ENCODE measurements at places on chromosomes 16 and 17.

- no peak for DNase-seq
Measured at GRCh38 chr17:63587770-63588169, 12.9 kb upstream of the TACO1 start.

DNA sequence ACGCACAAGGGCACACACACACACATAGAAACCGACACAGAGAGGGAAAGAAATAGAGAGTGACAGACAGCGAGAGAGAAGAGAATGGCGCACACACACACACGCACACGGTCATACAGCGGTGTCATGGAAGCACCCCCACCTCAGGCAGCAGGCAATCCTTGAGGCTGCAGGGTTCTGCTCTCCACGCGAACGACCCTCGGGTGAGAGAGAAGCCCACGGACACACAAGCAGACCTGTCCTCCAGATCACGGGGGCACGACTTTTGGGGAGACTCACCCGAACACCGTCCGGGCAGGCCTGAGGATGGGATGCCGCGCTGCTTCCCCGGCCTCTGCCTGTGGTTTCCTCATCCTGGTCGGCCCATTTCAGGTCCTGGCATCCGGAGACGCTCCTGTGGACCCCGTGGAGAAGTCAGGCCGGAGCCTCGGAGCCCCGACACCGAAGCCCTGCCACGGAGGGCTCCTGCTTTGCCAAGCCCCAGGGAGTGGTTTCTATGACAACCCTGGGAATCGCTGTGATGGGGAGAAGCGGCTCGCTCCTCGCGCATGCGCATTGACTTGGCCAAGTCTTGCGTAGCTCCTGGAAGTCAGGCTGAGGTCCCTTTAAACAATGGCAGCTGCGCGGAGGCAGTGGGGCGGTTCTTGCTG lies 118.2 kb upstream of the KCNJ18 start:
- DNase-seq, result peak; percentile 22

DNA sequence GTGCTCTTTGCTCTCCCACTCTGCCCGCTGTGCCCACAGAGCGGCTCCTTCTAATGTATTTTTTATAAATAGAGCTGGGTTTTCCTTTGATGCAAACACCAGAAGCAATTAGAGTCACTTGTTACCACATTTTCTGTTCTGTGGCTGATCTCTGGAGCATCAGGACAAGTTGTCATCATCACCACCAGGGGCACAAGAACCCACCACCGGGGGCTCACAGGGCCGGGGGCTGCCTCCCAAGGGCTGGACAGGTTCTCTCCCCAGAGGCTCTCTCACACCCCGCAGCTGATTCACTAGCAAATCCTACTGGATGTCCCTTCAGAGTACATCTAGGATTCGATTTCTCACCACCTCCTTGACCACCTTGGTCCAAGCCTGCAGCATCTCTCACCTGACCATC lies 18.5 kb downstream of the C16orf82 start:
- DNase-seq, result no peak

GRCh38 chr16:78310990-78311561 lies 211.6 kb downstream of the WWOX start:
- no peak for DNase-seq

- DNase-seq, result no peak
Measured at GRCh38 chr17:74780443-74781238, 4.5 kb upstream of the NAT9 start.

- DNase-seq, result no peak
Measured at GRCh38 chr17:33403194-33403593, 110.1 kb upstream of the ASIC2 start.

- DNase-seq, result no peak
Measured at GRCh38 chr16:51699686-51700396, 548.8 kb upstream of the SALL1 start.

DNA sequence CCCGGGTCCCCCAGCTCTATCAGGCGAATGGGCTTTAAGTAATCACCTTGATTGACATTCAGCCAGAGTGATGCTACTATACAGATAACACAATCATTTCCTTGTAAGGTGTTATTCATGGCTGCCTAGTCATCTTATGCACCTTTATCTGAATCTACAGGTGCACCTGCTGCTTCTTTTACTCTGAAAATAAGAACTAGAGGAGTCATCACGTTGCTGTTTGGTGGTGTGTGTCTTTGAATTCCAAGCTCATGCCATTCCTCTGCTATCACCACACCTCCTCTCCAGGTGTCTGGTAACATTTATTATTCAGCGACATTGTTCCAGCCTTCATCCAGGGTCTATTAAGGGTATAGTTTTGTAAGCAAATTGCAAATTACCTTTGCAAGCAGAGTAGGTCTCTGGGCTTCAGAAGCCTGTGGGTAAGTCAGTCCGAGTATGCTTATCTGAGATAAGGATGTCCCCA lies 51.9 kb downstream of the NOS2 start:
- DNase-seq, result no peak

DNA sequence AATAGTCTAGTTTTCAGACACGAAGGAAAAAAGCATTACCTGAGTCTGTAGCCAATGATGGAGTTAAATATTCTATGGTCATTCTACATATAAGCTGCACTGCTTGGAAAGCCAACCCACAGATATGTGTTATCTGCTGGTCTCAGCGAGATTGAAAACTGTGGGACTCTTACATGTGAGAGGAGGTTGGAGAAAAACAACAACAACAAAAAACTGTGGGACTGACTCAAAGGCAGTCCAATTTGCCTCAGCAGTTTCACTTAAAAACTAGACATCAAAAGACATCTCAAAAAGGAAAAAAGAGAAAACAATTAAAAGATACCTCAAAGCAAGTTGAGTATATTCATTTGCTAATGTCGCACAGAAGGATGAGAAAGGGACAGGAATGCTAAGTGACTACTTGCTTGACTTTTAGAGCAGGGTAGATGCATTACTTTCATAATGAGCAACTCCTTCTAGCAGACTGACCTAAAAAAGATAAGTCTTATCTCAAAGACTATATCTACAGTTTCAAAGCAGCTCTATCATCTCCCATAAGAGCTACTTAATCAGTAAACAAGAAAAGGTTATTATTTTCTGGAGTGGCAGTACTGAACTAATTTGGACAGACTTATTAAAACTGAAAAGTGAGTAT lies 35.5 kb upstream of the ITGA2B start:
- DNase-seq, result no peak

GRCh38 chr16:694863-695354 lies 4.7 kb upstream of the WDR24 start:
- DNase-seq, result no peak

DNA sequence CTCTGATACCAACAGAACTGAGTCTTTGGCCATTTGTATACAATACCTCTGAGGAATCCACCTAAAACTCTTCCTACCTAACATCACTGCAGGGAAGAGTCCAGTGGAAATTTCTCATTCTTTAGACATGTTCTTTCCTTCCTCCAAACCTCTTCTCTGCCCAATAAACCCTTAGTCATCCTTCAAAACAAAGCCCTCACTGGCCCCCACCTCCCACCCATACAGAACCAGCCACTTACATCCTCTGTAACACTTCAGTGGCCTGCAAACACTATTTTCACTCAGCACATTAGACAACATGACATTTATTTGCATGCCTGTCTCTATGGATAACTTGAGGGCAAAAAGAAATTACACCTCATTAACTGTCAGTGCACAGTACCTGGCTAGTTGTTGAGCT lies 200.3 kb upstream of the NOG start:
- DNase-seq, result no peak

DNA sequence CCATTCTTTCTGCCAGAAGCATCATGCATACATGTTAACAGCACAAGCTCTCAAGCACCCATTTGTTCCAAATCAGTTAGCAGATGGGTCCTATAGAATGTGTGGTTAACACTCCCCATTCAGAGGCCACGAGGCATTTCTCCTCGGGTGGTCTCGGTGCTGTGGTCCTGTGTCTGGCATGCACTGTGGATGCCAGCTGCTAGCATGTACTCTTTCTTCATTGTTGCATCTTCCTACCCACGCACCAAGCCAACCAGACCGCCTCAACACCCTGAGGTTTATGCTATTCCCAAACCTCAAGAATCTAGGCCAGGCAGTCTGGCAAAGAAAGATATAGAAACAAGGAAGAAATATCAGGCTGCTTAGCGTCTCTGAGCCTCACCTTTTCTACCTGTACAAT lies 27.8 kb upstream of the MRTFB start:
- DNase-seq, result no peak

DNA sequence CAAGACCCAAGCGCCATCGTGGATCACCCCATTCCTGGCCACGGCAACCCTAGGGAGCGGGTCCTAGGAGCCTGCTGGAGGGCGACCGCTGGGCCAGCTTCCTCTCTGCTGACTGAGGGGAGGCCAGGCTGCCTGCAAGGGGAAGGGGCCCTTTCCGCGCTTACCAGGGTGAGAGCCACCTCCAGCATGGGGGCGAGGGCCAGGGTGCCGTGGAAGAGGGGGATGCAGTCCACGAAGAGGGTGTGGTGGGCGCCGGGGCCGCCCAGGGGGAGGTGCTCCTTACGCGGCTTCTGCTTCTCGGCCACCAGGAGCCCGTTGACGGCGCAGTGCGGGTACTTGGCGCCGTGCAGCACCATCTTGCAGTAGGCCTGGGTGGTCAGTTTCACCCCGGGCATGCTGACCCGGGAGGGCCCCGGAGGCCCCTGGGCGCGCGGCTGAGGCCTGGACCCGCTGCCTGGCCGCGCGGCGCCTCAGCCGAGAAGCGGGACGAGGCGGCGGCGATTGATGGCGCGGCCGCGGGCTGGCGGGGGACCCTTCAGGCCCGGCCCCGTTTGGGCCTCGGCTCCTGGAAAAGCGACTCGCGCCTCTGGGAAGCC lies 345 bp downstream of the EMC8 start:
- no peak for DNase-seq

DNA sequence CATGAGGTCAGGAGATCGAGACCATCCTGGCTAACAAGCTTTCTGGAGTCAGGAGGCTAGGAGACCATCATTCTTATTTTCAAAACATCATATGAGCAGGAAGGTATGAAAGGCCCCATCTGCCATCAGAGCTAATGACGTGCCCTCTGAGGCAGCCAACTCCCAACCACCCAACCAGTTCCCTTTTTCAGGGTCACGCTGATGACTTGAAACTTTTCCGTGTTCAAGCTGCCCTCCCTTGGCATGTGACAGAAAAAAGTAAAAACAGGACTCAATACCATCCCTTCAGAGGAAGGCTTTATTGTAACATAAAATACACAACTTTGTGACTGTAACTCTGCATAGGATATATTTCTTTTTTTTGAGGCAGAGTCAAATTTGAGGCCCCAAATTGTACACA lies 4.6 kb upstream of the GHDC start:
- DNase-seq, result no peak

- DNase-seq, result no peak
Measured at GRCh38 chr17:69907132-69907847, 167.7 kb upstream of the KCNJ16 start.

GRCh38 chr16:795580-796229 lies 4.8 kb downstream of the GNG13 start:
- DNase-seq, result no peak

DNA sequence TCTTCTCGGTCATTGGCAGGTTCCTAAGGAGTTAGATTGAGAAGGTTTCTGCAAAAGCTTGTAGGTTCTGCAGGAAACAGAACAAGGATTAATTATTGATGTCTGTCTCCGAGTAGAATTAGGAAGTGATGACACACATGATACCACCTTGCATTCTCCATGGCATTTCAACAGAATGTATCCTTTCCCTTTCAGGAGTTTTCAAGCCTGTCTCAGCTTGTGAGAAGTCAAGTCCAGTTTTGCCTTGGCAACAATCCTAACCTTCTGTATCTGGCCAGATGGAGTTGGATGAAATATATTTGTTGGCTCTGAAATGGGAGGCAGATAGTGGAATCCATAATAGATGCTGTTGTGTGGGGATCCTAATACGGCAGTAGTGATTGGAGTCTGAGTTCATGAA lies 235.5 kb downstream of the SHISA9 start:
- no peak for DNase-seq

DNA sequence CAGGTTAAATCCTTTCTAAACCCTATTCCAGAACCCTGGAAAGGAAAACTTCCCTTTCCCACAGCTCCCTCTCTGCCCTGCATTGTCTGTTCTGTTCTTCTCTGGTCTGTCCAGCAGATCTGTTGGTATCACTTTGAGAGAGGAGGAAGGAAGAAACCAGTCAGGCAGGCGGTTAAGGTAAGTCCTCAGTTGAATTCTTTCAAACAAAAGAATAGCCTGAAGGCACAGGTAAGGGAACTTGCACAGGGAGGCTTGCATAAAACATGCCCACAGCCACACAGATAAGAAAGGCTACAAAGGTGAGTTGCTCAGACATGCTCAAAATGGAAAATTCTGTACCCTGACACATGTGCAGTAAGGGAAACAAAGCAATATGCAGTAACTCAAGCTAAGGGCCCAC lies 595.7 kb upstream of the CDH5 start:
- DNase-seq, result no peak

- no peak for DNase-seq
Measured at GRCh38 chr17:40316571-40317344, 7.8 kb downstream of the RARA start.

GRCh38 chr16:86697715-86698114 lies 119.4 kb downstream of the FOXL1 start:
- DNase-seq, result no peak

GRCh38 chr17:65656390-65657250 lies 95.2 kb upstream of the AXIN2 start:
- DNase-seq, result peak; percentile 6

- DNase-seq, result no peak
Measured at GRCh38 chr17:60332574-60332973, 59.4 kb downstream of the USP32 start.

- DNase-seq, result no peak
Measured at GRCh38 chr17:37476431-37477120, 13.1 kb upstream of the DUSP14 start.

GRCh38 chr16:85174871-85175723 lies 62.8 kb upstream of the CIBAR2 start:
- no peak for DNase-seq

DNA sequence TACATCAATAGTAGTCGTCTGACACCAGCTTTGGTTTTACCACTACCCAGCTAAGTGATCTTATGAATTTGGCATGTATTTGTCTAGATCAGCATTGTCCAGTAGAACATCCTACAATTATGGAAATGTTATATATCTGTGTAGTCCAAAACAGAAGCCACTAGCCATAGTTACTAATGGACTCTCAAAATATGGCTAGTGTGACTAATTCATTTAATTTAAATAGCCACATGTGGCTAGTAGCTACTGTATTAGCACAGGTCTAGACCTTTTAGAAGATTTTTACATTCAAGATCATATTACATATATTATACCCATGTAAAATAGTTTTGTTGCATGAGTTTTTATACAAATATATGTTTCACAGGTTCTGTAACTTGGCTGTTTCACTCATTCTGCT lies 27.0 kb upstream of the NFAT5 start:
- no peak for DNase-seq

DNA sequence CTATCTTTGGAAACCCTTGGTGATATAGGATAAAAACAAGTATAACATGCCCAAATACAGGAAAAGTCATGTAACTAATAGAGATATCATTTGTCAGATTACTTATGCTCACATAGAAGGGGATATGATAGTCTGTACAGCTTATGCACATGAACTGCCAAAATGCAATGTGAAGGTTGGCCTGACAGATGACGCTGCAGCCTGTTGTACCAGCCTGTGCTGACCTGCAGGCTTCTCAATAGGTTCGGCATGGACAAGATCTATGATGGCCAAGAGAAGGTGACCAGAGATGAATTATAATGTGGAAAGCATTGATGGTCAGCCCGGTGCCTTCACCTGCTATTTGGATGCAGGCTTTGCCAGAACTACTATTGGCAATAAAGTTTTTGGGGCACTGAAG lies 12.7 kb downstream of the WFIKKN2 start:
- DNase-seq, result no peak

All from stimulated activated CD4-positive, alpha-beta T cell treated with anti-CD3 and anti-CD28 coated beads, TNF-alpha, amount 100 ng/mL, for 24 hours (primary cell).